ENCODE measurements at places on chromosomes 1 and 21. TPM values are rescaled to one million over a fixed set of nuclear protein-coding genes. Genes with fewer than 3 reads are reported as not detected.
A peak's percentile ranks its signal among the peaks of the same experiment; 100 is the strongest.

Gene CENPS
- total RNA-seq: 17.0 TPM

GRCh38 chr1:30101487-30102227, 621.7 kb downstream of the MATN1 start:
- no peaks in the 10 kb centered on the region for H3K27me3 ChIP-seq
- no peak for DNase-seq
- H3K4me3 ChIP-seq: no peak overlapping the region
- H3K4me1 ChIP-seq: no peaks in the 10 kb centered on the region
- H3K36me3 ChIP-seq: no peaks in the 10 kb centered on the region
- no peak overlapping the region for H3K27ac ChIP-seq

Gene TNFRSF18
- not detected for total RNA-seq

Gene LRRC7
- 0.11 TPM for total RNA-seq

DNA sequence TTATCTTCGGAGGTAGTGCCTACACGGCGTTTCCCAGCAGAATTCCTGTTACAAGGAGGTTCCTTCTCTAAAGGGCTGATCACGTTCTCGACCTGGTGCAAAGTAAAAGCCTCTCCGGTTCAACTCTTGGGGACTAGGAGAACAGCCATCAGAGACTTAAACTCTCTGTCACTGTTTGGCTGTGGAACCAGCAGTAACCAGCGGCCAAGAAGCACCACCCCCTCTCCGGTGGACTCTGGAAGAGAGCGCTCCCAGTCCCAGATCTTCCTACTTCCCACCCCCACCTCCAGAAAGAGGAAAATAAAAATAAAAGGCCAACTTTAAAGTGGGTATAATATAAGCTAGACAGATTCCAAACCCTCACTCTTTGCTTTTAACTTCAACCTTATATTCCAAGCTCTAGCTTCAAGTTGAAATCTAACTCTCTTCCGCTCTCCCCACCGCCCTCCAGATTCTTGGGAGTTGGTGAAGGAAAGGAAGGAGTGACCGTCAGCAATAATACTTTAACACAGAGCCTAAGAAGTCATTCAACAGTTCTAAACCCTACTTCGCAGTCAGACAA, 2.9 kb downstream of the BRINP3 start:
- peaks cover 28% of the 10 kb centered on the region for H3K4me1 ChIP-seq
- peak overlapping the region; percentile 36 for H3K4me3 ChIP-seq
- no peaks in the 10 kb centered on the region for H3K36me3 ChIP-seq
- H3K27me3 ChIP-seq: peaks cover 34% of the 10 kb centered on the region
- peak; percentile 13 for DNase-seq

- H3K4me3 ChIP-seq: no peak overlapping the region
- H3K36me3 ChIP-seq: no peaks in the 10 kb centered on the region
- H3K4me1 ChIP-seq: no peaks in the 10 kb centered on the region
- no peak overlapping the region for H3K27ac ChIP-seq
- no peaks in the 10 kb centered on the region for H3K27me3 ChIP-seq
- DNase-seq: no peak
These were observed 54.4 kb upstream of the C1orf174 start for GRCh38 chr1:3954170-3955169.

DNA sequence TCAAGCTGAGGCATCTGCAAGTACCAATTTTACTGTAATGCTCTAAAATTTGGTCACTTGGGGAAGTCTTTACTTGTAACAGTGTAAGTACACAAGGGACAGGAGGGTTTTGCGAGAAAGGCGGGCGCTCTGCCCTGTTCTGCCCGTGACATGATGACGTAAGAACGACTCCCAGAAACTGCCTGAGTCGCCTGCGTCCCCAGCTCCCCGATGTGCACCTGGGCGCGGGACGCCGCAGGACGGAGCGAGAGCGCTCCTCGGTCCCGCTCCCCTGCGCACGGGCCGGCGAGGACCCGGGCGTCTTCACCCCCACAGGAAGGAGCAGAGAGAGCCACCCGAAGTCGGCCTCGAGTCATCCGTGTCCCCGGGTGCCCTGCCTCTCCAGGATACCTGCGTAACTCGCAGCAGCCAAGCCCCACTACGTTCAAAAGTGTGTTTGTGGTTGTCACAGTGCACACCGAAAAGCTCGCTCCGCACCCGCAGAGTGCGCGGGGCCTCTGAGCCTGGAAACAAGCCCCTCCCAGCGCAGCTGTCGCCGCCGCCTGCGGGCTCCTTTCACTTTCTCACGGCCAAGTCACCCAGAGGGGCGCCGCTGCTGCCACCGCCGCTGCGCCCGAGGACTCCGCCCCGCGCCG, 3.3 kb upstream of the ZBTB18 start:
- H3K36me3 ChIP-seq: no peaks in the 10 kb centered on the region
- peak overlapping the region; percentile 93 for H3K27ac ChIP-seq
- H3K4me3 ChIP-seq: peak overlapping the region; percentile 86
- H3K4me1 ChIP-seq: peaks cover 33% of the 10 kb centered on the region
- DNase-seq: no peak

Gene S100A7A
- not detected for total RNA-seq

Gene RYR2
- total RNA-seq: not detected

GRCh38 chr1:59502009-59502691, 205.3 kb downstream of the FGGY start:
- H3K27ac ChIP-seq: no peak overlapping the region
- no peaks in the 10 kb centered on the region for H3K36me3 ChIP-seq
- no peaks in the 10 kb centered on the region for H3K4me1 ChIP-seq
- no peaks in the 10 kb centered on the region for H3K27me3 ChIP-seq
- DNase-seq: no peak
- no peak overlapping the region for H3K4me3 ChIP-seq

Gene C1orf105
- total RNA-seq: not detected

DNA sequence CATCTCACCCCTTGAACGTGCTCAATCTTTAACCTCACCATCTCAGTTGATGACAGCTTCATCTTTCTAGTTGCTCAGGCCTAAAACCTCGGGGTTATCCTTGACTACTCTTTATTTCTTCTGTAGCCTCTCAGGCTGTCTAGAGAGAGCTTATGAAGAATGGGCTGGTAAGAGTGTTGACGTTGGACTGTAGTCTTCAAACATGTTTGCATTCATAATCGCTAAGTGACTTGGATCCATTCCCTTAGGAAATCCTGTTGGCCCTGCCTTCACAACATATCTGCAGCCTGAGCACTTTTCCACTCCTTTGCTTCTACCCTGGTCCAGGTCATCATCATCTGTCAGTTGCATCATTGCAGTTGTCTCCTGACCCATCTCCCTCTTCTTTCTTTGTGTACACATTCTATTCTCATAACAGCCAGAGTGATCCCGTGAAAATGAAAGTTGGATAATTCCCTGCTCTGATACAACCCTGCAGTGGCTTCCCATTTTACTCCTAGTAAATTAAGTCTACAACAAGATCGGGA, 10.5 kb downstream of the UCK2 start:
- H3K27me3 ChIP-seq: no peaks in the 10 kb centered on the region
- DNase-seq: peak; percentile 79
- no peaks in the 10 kb centered on the region for H3K36me3 ChIP-seq

Gene AADACL3
- total RNA-seq: not detected

Gene S100B
- total RNA-seq: not detected

DNA sequence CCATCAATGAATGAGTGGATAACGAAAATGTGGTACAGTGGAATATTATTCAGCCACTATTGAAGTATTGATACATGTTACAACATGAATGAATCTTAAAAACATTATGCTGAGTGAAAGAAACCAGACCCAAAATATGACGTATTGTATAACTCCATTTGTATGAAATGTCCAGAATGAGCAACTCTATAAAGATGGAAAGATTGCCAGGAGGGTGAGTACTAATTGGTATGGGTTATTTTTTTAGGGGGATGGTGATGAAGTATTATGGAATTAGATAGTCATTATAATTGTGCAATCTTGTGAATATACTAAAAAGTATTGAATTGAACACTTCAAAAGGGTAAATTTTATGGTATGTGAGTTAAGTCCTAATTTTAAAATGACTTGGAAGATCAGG, 278.6 kb downstream of the SIPA1L2 start:
- DNase-seq: no peak
- H3K27me3 ChIP-seq: no peaks in the 10 kb centered on the region
- H3K4me1 ChIP-seq: no peaks in the 10 kb centered on the region
- no peaks in the 10 kb centered on the region for H3K36me3 ChIP-seq
- no peak overlapping the region for H3K27ac ChIP-seq

- no peak overlapping the region for H3K4me3 ChIP-seq
- H3K36me3 ChIP-seq: no peaks in the 10 kb centered on the region
- no peaks in the 10 kb centered on the region for H3K27me3 ChIP-seq
- H3K27ac ChIP-seq: peak overlapping the region; percentile 86
These were observed 3.0 kb upstream of the NEK7 start for GRCh38 chr1:198153804-198154203.

GRCh38 chr1:153633161-153633753, 609 bp upstream of the CHTOP start:
- H3K4me3 ChIP-seq: peak overlapping the region; percentile 35
- DNase-seq: no peak
- peak overlapping the region; percentile 94 for H3K27ac ChIP-seq
- peaks cover 8% of the 10 kb centered on the region for H3K36me3 ChIP-seq
- no peaks in the 10 kb centered on the region for H3K27me3 ChIP-seq

- H3K4me3 ChIP-seq: no peak overlapping the region
- no peaks in the 10 kb centered on the region for H3K36me3 ChIP-seq
- H3K27me3 ChIP-seq: no peaks in the 10 kb centered on the region
- H3K4me1 ChIP-seq: no peaks in the 10 kb centered on the region
These were observed 131.9 kb upstream of the C1orf105 start for GRCh38 chr1:172288581-172288980.

DNA sequence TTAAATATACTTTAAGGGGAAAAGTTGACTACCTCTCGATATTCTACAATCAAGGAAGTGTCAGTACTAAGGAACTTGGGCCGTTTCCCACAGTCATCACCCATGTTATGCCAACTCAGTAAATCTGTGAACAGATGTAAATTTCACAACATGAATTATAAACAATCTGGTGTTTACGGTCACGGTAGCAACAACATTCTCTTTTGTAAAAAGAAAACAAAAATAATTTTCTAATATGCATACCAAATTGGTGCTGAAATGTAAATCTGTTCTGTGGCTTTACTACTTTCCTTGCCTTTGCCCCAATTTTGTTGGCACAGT, 1.2 kb downstream of the SH3GLB1 start:
- peak overlapping the region; percentile 85 for H3K27ac ChIP-seq
- no peaks in the 10 kb centered on the region for H3K36me3 ChIP-seq
- H3K27me3 ChIP-seq: no peaks in the 10 kb centered on the region

DNA sequence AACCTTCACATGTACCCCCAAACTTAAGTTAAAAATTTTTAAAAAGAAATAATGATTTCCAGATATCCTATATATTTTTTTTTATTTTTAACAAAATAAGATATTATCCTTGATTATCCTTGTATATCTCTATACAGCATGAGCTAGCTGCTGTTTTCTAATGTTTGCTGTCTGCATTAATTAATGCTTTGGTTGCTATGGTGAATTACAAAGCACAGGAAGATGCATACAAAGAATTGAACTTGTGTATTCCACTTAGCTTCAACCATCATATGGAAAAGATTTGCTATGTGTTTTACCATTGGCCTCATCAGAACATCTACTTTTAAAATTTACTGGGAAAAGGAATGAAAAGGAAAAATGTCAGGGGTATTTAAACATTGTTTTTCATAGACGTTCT, 35.4 kb downstream of the VPS45 start:
- H3K27me3 ChIP-seq: no peaks in the 10 kb centered on the region
- no peaks in the 10 kb centered on the region for H3K4me1 ChIP-seq
- DNase-seq: peak; percentile 24
- no peak overlapping the region for H3K4me3 ChIP-seq
- no peak overlapping the region for H3K27ac ChIP-seq

- peaks cover 6% of the 10 kb centered on the region for H3K4me1 ChIP-seq
- H3K36me3 ChIP-seq: no peaks in the 10 kb centered on the region
- H3K27me3 ChIP-seq: peaks cover 10% of the 10 kb centered on the region
- H3K27ac ChIP-seq: no peak overlapping the region
These were observed 55.6 kb upstream of the FMOD start for GRCh38 chr1:203406446-203407045.

GRCh38 chr21:35399706-35400105, 350.6 kb upstream of the RUNX1 start:
- no peak for DNase-seq
- peaks cover 7% of the 10 kb centered on the region for H3K4me1 ChIP-seq
- H3K27me3 ChIP-seq: no peaks in the 10 kb centered on the region
- no peak overlapping the region for H3K27ac ChIP-seq
- no peaks in the 10 kb centered on the region for H3K36me3 ChIP-seq

DNA sequence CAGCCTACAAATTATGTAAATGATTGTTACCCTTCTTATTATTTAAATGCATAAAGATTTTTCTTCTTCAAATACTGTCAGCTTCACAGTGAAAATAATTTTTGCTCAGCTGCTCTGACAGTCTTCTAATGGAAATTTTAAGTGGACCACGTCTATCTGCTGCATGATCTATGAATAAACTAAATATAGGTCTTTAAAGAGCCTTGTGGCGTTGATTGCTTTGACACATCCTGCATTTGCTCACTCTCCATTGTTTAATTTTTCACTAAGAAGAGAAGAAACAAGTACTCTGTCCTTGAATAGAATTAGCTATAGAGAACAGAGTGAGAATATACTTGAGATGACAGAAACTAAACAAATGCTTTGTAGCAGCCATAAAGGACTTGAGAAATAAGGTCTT, 826.1 kb downstream of the MRPL39 start:
- no peaks in the 10 kb centered on the region for H3K27me3 ChIP-seq
- no peaks in the 10 kb centered on the region for H3K4me1 ChIP-seq
- no peaks in the 10 kb centered on the region for H3K36me3 ChIP-seq
- H3K4me3 ChIP-seq: no peak overlapping the region
- no peak overlapping the region for H3K27ac ChIP-seq
- DNase-seq: no peak

Gene CRYBG2
- not detected for total RNA-seq

Gene LENEP
- total RNA-seq: 0.88 TPM

GRCh38 chr1:47582891-47583608, 145.2 kb downstream of the FOXD2 start:
- no peaks in the 10 kb centered on the region for H3K27me3 ChIP-seq
- no peaks in the 10 kb centered on the region for H3K36me3 ChIP-seq
- no peak for DNase-seq

Gene AQP10
- not detected for total RNA-seq

DNA sequence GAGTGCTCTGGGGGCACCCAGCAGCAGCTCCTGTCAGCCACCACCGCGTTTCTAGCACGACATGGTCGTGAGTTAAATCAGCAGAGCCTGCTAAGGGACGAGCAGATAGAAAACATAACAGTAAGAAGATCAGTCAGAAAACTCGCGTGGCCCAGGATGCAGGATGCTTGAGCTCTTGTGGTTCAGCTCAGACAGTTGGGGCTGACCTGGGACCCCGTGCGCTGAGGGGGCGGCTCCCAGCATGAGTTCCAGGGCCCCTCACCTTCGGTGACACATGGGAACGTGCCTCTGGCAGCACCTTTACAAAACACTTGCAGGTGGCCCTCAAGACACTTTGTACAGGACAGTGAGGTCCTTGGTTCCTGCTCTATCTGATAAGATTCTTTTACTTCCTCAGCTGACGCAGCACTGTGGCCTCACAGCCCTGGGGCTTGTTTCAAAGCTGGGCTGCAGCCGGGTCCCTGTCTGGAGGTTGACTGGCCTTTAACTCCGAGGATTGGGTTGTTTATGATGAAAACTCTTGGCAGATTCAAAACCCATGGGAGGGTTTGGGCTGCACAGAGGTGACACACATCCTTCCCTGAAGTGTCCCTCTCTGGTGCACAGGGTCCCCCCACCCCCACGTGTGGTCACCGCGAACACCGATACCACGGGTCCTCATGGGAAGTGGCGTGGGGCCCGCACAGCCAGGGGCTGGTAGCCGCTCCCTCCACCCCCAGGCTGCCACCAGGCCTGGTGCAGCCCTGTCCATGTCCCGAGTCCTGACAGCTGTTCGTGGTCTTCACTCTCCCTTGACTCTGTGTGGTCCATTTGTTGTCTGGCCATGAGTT, 65.3 kb upstream of the COL6A1 start:
- no peak overlapping the region for H3K27ac ChIP-seq
- H3K27me3 ChIP-seq: no peaks in the 10 kb centered on the region
- no peaks in the 10 kb centered on the region for H3K4me1 ChIP-seq
- no peak overlapping the region for H3K4me3 ChIP-seq
- no peak for DNase-seq
